ENCODE measurements at places on chromosomes 5 and 9. TPM values are rescaled to one million over a fixed set of nuclear protein-coding genes. Genes with fewer than 3 reads are reported as not detected.

The N4BP3 gene
- 0.74 TPM for total RNA-seq

The FAM81B gene
- not detected for total RNA-seq

The IL4 gene
- not detected for total RNA-seq

The ZCCHC7 gene
- total RNA-seq = 15.0 TPM

The CDKN2A gene
- total RNA-seq = not detected

The OTULINL gene
- total RNA-seq = 24.0 TPM

The SPATA31C1 gene
- not detected for total RNA-seq

The SQSTM1 gene
- total RNA-seq = 910 TPM

The TTLL11 gene
- total RNA-seq = 5.3 TPM

The SPATA31A3 gene
- not detected for total RNA-seq

The OR1Q1 gene
- not detected for total RNA-seq

The PCDHA3 gene
- total RNA-seq = 1.0 TPM
